OCI-M1 (cell line): ENCODE measurements at places on chromosomes 5 and 9.

DNA sequence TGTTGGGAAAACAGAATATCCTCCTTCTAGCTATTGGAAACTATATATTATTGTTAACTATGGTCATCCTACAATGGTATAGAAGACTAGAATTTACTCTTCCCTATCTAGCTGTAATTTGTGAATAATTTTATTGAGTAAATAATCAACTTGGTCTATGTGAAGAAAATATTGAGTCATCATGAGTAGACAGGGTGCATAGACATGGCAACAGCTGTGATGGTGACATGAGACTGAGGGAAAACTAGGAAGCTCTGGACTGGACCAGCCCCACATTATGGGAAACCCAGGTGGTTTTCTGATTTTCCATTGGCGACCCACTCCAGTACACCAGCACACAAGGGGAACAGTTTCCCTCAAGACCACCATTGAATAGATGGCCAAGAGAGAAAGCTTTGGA lies 95.0 kb downstream of the APBA1 start:
- DNase-seq = no peak

DNA sequence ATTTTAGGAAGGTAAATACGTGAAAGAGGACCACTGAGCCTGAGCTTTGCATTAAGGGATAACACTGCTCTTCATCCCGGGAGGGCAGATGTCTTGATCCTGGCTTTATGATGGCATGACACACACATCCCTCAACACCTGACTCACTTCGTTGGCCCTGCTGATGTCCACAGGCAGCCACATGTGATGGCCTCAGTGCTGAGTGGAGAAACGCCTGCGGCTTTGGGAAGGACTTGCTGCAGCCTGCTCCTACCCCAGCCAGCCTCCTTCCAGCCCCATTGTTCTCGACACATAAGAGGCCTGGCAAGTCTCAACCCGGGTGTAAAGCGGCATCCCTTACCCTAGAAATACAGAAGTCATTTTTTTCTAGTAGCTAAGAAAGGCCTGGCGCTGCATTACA lies 169.0 kb downstream of the SYK start:
- DNase-seq = no peak

DNA sequence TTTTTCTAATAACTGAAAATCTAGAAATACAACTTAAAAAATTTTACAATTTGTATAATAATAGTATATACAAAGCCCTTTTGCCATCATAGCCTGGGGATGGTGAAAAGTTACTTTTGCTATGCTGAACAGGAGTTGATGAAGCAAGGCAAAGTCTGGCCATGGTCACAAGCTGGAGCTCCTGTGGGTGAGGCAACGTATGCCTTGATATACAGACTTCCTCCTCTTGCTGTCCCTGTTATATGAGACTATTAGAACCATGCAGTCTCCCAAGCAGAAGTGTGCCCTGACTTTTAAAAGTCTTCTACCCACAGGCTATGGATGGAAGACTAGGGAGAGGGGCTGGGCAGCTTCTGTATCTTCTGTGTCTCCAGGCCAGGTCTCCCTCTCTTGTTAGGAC lies 15.7 kb downstream of the FAM151B start:
- DNase-seq = peak; percentile 32

- DNase-seq = peak; percentile 94
Measured at GRCh38 chr9:3521966-3522365, 3.8 kb downstream of the RFX3 start.

- DNase-seq = peak; percentile 37
Measured at GRCh38 chr9:113589890-113590289, 126.4 kb downstream of the RGS3 start.

GRCh38 chr9:133551446-133551845 lies 16.9 kb downstream of the ADAMTSL2 start:
- no peak for DNase-seq
